ENCODE measurements at places on chromosomes 1 and 21.

DNA sequence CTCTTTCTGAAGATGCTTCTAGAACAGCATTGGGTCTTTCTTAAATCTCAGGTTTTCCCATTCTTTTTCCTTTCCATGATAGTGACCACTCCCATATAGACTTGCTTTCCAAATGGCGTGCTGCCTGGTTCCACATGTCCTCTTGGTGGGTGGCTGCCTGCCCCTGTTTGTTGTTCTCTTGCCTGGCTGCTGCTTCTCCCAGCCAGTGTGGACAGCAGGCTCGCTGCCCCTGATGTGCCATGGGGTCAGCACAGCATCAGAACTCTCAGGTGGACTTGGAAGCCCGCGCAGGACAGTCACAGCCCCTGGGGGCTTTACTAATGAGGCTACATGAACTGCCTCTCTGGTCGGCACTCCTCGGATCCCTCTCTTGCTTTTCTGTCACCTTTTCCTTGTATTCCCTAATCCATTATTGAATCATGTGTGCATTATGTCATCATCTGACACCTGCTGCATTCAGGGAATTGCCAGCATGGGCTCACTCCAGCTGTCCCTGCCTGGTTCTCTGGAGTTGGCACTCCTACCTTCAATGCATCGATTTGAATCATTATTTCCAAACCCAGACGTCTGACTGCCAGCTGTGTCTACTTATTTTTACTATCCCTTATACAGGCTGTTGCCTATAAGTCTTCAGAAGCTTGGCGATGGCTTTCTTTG is 100.5 kb upstream of the COA6 start:
- no peak for DNase-seq

DNA sequence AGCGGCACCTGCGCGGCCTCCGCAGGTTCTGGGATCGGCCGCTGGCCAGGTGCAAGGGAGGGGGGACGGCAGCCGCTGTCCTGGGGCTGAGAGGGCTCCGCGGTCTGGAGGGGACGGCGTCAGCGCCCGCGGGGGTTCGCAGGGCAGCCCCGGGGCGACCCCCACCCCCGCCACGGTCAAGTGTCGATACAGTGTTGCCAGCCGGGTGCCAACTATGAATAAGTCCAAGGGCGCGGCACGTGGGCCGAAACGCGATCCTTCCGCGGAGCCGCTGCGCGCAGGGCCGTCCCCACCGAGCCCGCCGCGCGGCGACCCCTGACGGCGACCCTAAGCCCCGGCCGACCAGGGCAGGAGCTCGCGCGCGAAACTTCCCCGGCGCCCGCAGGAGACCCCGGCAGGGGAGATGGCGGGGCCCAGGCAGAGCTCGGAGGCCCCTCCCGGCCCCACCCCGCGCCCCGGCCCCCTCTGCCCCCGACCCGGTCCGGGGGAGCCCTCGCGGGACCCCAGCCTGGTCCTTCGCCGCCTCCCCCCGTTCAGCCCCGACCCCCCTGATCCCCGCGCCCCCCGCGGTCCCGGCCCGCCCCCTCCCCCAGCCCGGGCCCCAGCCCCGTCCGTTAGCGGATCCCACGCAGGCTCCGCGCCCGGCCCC is 586 bp upstream of the AGPAT3 start:
- DNase-seq = peak; percentile 30

DNA sequence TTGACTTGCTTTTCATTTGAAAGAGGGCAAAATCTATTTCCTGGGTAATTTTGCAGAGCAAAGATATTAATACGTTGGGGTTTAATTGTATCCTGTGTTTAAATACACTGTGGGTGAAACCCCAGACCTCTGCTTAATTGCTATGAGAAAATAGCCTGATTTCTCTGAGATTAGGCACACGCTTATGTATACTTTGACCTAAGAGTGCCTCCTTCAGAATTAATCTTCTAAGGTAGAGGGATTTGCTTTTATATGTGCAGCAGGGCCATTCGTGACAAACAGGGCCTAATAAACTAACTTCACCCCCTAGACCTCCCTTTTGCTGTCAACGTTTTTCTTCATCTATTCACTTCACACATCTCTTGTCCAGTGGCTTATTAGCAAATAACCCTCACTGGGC is 216.9 kb upstream of the ADGRL2 start:
- DNase-seq = no peak

GRCh38 chr1:109290137-109290536 is 7.2 kb upstream of the PSRC1 start:
- no peak for DNase-seq

- DNase-seq = no peak
Measured at GRCh38 chr1:118335331-118335732, 150.3 kb upstream of the SPAG17 start.

DNA sequence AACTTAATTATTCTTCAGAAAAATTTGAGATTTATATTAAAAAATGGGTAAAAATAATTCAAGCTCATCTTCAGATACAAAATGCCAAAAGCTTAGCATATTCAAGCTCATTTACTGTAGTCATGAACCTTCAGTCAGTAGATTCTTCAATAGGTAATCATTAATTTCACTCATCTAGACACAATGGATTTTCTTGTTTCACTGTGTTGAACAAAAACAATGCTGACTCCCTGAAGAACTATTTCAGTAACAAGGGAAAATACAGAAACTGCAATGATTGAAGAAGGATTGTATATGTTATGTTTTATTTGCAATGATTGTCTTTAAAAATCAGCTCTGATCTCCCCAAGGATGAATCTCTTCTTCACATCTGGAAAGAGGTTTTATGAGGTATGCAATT is 9.2 kb upstream of the HOOK1 start:
- no peak for DNase-seq

DNA sequence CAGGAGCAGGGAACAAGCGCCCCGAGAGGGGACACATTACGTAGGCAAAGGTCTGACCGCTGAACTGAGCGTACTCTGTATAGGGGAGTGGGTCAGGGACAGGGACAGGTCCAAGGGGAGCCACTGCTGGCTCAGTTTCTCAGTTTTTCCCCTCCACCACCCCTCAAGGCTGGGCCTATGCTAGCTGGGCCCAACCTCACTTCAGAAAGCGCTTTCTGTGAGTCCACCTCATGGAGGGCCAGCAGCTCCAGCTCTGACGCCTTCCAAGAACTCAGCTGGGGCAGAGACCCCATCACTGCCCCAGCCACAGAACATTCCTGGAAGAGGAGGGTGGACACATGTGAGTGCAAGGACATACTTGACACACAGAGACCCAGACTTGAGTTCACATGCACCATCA is 242.0 kb downstream of the FOXD2 start:
- no peak for DNase-seq

DNA sequence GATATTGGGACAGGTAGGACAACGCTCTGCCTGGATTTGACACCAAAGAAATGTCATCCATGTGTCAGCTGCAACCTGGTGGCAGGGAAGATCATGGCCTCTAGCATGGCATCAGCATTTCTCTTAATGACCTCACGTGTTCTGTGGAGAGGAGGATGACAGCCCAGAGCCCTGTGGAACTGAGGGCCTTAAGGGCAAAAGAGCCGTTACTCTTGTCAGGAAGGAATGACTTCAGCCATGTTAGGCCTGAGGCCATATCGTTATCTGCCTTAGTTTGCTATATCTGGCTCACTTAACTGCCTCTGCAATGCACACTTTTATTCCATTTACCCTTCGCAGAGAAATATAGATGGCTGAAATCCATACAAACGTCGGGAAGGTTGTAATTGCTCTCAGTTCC is 83.2 kb upstream of the PBX1 start:
- no peak for DNase-seq
